CD4-positive, alpha-beta memory T cell (primary cell): ENCODE measurements at places on chromosomes 3 and 15. TPM values are rescaled to one million over a fixed set of nuclear protein-coding genes. Genes with fewer than 3 reads are reported as not detected.
A peak's percentile ranks its signal among the peaks of the same experiment; 100 is the strongest.

Gene PAK2
- 97.4 TPM for total RNA-seq

GRCh38 chr3:160010578-160010977, 21.9 kb downstream of the IL12A start:
- no peak overlapping the region for H3K27ac ChIP-seq
- H3K27me3 ChIP-seq = no peaks in the 10 kb centered on the region
- no peak for DNase-seq
- H3K4me3 ChIP-seq = no peak overlapping the region

Gene SMCO1
- total RNA-seq = not detected

Gene IL5RA
- 0.12 TPM for total RNA-seq

GRCh38 chr3:185737020-185737419, 87.8 kb downstream of the IGF2BP2 start:
- no peaks in the 10 kb centered on the region for H3K27me3 ChIP-seq
- H3K27ac ChIP-seq = no peak overlapping the region
- no peak overlapping the region for H3K4me3 ChIP-seq
- no peaks in the 10 kb centered on the region for H3K36me3 ChIP-seq
- no peaks in the 10 kb centered on the region for H3K4me1 ChIP-seq

DNA sequence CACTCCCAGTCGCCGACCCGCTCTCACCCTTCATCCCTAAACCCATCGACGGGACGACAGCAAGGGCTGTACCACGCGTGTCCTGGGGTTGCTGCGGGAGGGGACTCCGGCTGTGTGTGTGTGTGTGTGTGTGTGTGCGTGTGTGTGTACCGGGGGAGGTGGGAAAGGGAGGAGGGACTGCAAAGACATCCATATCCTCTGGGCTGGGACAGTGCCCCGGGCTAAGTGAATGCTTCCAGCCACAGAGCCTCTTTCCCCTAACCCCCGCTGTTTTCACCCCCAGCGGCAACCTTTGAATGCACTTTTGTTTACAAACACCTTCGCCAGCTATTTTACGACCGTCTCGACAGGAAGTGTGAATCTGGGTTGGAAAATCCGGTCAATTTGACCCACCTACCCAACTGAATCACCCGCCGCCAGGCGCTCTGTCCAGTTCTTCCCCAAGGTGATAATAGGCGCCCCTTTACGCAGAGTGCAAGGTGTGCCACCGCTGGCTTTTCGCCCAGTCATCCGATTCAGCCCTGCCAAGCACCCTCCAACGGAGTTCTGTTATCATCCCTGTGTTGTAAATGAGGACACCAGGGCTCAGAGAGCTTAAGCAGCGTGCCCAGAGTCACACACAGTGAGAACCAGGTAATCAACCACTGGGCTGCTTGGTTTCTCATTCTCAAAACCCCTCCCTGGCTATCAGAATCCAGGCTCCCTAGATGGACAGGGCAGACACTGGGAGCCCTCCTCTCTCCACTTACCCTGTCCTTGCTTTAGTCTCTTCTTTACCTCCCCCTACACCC, 739 bp upstream of the AMOTL2 start:
- H3K27me3 ChIP-seq = peaks cover 10% of the 10 kb centered on the region
- peaks cover 8% of the 10 kb centered on the region for H3K4me1 ChIP-seq
- no peak overlapping the region for H3K27ac ChIP-seq

Gene CFAP161
- not detected for total RNA-seq

- no peaks in the 10 kb centered on the region for H3K4me1 ChIP-seq
- no peak for DNase-seq
- no peaks in the 10 kb centered on the region for H3K27me3 ChIP-seq
- H3K4me3 ChIP-seq = no peak overlapping the region
Observed at GRCh38 chr3:56357266-56357665, 111.0 kb downstream of the ERC2 start.

DNA sequence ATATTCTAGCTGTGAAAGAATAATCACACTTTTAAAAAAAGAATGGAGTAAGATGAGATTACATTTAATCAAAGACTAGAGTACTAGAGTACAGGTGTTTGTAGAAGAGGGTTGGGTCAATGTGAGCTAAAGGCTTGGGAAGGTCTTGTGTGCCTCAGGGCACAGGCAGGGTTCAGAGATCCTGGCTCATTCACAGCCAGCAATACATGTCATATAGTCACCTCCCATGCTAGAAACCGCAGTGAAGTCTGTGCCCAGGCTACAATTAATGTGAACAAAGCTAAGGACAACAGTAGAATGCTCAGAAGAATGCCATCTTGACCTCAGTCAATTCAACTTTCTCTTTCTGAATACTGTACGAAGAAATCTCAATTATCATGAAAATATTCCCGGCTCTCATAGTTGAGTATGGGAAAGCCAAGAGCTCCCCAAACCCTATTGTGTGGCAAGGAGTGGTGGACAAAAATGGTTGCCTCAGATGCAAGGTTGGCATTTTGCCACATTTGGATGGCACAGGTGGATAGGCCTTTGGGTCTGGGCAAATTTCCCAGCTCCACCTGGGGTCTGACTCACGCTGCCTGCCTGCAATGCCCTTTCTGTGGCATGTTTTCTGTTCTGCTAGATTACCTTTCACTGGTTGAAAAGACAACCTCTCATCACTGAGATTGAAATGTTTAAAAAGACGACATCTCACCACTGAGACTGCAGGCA, 70.2 kb downstream of the NMD3 start:
- H3K4me1 ChIP-seq = no peaks in the 10 kb centered on the region
- H3K4me3 ChIP-seq = no peak overlapping the region
- no peaks in the 10 kb centered on the region for H3K27me3 ChIP-seq
- no peak overlapping the region for H3K27ac ChIP-seq
- no peaks in the 10 kb centered on the region for H3K36me3 ChIP-seq

- no peaks in the 10 kb centered on the region for H3K27me3 ChIP-seq
- H3K4me3 ChIP-seq = no peak overlapping the region
- no peaks in the 10 kb centered on the region for H3K36me3 ChIP-seq
- H3K4me1 ChIP-seq = no peaks in the 10 kb centered on the region
- no peak overlapping the region for H3K27ac ChIP-seq
Observed at GRCh38 chr15:39493424-39494067, 87.3 kb upstream of the THBS1 start.

- H3K27ac ChIP-seq = no peak overlapping the region
- no peak for DNase-seq
- no peaks in the 10 kb centered on the region for H3K4me1 ChIP-seq
- no peaks in the 10 kb centered on the region for H3K36me3 ChIP-seq
- no peaks in the 10 kb centered on the region for H3K27me3 ChIP-seq
Observed at GRCh38 chr15:91270747-91271146, 170.7 kb downstream of the SV2B start.

DNA sequence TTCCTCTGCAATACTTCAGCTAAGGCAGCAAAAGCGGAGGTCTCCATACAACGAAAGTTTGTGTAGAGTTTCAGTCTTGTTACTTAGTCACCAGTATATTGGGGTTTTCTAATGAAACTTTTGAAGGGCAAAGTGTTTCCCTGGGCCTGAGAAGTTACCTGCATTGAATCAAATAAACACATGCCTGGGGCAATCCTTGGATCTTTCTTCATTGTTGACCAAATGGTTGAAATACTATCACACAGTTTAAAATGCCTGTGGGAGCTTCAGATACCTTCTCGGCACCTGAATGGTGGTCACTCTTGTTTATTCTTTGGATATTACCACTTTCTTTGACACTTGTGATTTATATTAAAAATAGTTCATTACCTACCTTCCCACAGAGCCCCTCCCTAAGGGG, 988 bp upstream of the CHSY1 start:
- peaks cover 33% of the 10 kb centered on the region for H3K4me1 ChIP-seq
- DNase-seq = no peak

- no peaks in the 10 kb centered on the region for H3K4me1 ChIP-seq
- H3K4me3 ChIP-seq = no peak overlapping the region
- no peak for DNase-seq
- peaks cover 8% of the 10 kb centered on the region for H3K27me3 ChIP-seq
- no peaks in the 10 kb centered on the region for H3K36me3 ChIP-seq
Observed at GRCh38 chr3:128499724-128500275, 6.8 kb upstream of the GATA2 start.

DNA sequence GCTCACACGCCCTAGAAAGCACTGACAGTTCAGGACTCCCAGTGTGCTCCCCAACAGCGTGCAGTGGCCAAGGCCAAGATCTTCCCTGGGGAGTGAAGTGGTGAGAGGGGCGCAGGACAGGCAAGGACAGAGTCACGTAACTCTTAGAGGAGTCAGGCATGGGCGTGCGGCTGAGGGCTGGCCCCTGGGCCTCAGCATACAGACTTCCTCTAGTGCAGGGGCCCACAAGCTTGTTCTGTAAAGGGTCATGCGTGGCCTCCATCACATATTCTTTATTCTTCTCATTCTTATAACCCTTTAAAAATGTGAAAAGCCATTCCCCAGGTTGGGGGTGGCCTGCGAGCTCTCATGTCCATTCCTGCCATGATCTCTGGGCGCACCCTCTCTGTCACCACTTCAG, 25.2 kb downstream of the TMEM43 start:
- DNase-seq = no peak
- H3K27ac ChIP-seq = no peak overlapping the region
- H3K36me3 ChIP-seq = peaks cover 66% of the 10 kb centered on the region
- no peaks in the 10 kb centered on the region for H3K27me3 ChIP-seq
- no peak overlapping the region for H3K4me3 ChIP-seq

DNA sequence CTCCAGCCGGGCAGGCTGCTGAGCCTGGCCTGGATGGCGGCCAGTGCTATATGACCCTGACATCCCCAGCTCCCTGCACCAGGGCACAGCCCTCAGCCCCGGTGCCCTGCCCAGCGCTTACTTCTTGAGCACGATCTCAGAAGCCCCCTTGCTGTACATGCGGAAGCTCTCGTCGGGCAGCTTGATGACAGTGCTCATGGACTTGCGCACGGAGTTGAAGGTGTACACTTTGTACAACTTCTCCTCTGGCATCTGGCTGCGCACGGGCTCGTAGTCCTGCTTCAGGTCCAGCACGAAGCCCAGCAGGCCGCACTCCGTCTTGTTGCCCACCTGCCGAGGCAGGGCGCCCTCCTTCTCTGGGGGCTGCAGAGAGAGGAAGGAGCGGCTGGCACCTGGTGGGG, 38.8 kb upstream of the SEC13 start:
- DNase-seq = no peak
- no peak overlapping the region for H3K27ac ChIP-seq
- H3K36me3 ChIP-seq = no peaks in the 10 kb centered on the region
- H3K27me3 ChIP-seq = no peaks in the 10 kb centered on the region
- no peak overlapping the region for H3K4me3 ChIP-seq
- no peaks in the 10 kb centered on the region for H3K4me1 ChIP-seq

GRCh38 chr3:99918715-99919114, 101.1 kb downstream of the CMSS1 start:
- no peaks in the 10 kb centered on the region for H3K27me3 ChIP-seq
- no peaks in the 10 kb centered on the region for H3K36me3 ChIP-seq
- no peak overlapping the region for H3K4me3 ChIP-seq

GRCh38 chr3:30012941-30013543, 593.4 kb upstream of the TGFBR2 start:
- H3K27ac ChIP-seq = no peak overlapping the region
- no peaks in the 10 kb centered on the region for H3K4me1 ChIP-seq
- H3K36me3 ChIP-seq = no peaks in the 10 kb centered on the region
- peak; percentile 12 for DNase-seq
- no peak overlapping the region for H3K4me3 ChIP-seq

- no peak overlapping the region for H3K4me3 ChIP-seq
- no peaks in the 10 kb centered on the region for H3K36me3 ChIP-seq
- DNase-seq = no peak
- no peaks in the 10 kb centered on the region for H3K4me1 ChIP-seq
- H3K27me3 ChIP-seq = no peaks in the 10 kb centered on the region
- no peak overlapping the region for H3K27ac ChIP-seq
Observed at GRCh38 chr3:58025837-58026569, 17.8 kb downstream of the FLNB start.

Gene OR5K2
- total RNA-seq = not detected

Gene SCN11A
- total RNA-seq = 0.15 TPM

DNA sequence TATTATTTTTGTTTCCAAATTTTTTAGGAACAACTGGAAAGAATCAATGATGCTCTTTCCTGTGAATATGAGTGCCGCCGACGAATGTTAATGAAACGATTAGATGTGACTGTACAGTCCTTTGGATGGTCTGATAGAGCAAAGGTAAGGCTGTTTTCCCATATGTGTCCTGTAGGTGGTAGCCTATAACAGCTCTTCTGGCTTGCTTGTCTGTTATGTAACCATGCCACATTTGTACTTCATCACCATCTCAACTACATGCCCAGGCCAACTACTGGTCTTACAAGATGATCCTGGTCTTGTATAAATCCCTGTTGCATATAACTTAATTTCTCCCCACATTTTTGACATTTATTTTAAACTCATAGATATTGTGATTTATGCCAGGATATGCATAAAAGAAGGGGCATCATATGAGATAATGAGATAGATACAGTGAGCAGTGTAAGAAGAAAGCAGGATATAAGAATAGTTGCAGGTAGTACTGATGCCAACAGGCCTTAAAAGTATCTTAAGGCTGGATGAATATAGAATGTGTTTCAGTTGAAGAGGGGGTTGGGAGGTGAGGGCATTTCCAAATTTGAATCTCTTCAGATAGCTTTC, 20.3 kb downstream of the FAM98B start:
- peaks cover 5% of the 10 kb centered on the region for H3K4me1 ChIP-seq
- H3K36me3 ChIP-seq = peaks cover 21% of the 10 kb centered on the region
- no peaks in the 10 kb centered on the region for H3K27me3 ChIP-seq
- no peak overlapping the region for H3K4me3 ChIP-seq
- DNase-seq = peak; percentile 73

Gene RBPMS2
- total RNA-seq = not detected

Gene FILIP1L
- total RNA-seq = not detected

Gene ARPC4
- total RNA-seq = 168 TPM

GRCh38 chr3:120093911-120094775, at the start of gene GSK3B:
Gene GSK3B (minus strand): TSS chr3:120094447. CDS start chr3:120093434, 1,013 bp downstream.
- peak within 1 kb of the TSS; percentile 83 for H3K4me3 ChIP-seq
- H3K4me1 ChIP-seq = peaks cover 44% of the 10 kb centered on the region
- DNase-seq = peak; percentile 100
- no peaks in the 10 kb centered on the region for H3K36me3 ChIP-seq

DNA sequence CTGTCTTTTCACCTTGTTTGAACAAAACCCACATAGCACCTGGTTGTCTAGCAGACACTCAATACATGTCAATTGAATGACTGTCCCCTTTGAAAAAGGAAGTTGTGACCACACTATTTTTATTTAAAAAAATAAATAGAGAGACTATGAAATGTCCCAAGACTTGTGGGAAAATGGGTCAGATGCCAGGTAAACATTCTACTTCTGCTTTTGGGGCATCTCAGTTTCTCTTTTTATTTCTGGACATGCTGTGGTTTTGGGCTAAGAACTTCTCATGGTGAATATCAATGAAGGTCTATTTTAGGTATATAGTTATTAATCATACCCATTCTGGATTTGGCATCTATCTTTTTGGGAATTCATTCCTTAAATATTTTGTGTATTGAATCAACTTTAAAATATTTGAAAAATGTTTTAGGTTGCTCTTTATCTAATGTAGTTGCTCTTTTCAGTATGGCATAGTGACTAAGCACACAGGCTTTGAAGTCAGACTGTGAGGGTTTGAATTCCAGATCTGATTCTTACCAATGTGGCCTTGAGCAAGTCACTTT, 4.4 kb downstream of the TMEM45A start:
- no peaks in the 10 kb centered on the region for H3K27me3 ChIP-seq
- H3K4me1 ChIP-seq = peaks cover 11% of the 10 kb centered on the region
- H3K36me3 ChIP-seq = no peaks in the 10 kb centered on the region
- no peak for DNase-seq
